Activated naive CD4-positive, alpha-beta T cell treated with anti-CD3 and anti-CD28 coated beads for 36 hours (primary cell): ENCODE measurements at places on chromosomes 1 and 21.

GRCh38 chr1:84434081-84434769 is 35.9 kb downstream of the DNASE2B start:
- no peak for DNase-seq

- DNase-seq = no peak
These were observed 52.1 kb downstream of the C4BPA start for GRCh38 chr1:207156095-207156494.

GRCh38 chr1:56755911-56756310 is 63.3 kb downstream of the FYB2 start:
- DNase-seq = no peak

DNA sequence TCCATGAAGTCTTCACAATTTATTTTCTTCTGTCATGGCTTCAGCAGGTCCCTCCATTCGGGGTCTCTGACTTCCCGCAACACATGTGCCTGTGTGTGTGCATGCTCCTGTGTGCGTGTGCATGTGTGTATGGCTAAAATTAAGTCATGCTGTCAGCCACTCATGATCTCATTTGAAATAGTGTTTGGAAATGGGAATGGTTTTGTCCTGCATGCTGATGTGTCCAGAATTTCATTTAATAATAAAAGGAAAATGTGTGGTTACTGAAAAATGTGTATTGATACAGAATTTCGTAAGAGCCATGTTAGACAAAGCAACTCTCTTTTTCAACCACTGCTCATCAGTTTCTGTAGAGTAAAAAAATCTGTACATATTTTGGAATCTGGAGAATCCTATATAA is 123.8 kb upstream of the PRDX6 start:
- DNase-seq = no peak

GRCh38 chr1:208544053-208544452 is 299.9 kb upstream of the PLXNA2 start:
- DNase-seq = no peak

DNA sequence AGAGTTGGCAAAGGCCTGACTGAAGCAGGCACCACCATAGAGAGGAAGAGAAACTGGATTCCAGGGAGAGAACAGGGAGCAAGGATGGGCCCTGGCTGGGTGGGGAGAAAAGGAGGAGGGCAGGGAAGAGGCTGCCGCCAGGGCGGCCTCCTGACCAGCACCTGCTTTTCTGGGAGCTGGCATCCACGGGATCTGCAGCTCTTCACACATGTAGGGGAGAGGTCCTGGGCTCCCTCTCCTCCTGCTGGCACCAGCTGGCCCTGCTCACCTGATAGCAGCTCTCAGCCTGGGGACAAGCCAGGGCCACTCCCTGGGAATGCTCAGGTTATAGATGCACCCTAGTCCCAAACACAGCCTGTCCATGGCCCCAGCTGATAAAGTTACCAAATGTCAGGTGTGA is 39.9 kb downstream of the TEX35 start:
- DNase-seq = no peak

GRCh38 chr1:230858918-230859729 is 9.2 kb downstream of the C1orf198 start:
- DNase-seq = no peak

- no peak for DNase-seq
These were observed 32.5 kb downstream of the PLEKHO1 start for GRCh38 chr1:150182247-150182646.

DNA sequence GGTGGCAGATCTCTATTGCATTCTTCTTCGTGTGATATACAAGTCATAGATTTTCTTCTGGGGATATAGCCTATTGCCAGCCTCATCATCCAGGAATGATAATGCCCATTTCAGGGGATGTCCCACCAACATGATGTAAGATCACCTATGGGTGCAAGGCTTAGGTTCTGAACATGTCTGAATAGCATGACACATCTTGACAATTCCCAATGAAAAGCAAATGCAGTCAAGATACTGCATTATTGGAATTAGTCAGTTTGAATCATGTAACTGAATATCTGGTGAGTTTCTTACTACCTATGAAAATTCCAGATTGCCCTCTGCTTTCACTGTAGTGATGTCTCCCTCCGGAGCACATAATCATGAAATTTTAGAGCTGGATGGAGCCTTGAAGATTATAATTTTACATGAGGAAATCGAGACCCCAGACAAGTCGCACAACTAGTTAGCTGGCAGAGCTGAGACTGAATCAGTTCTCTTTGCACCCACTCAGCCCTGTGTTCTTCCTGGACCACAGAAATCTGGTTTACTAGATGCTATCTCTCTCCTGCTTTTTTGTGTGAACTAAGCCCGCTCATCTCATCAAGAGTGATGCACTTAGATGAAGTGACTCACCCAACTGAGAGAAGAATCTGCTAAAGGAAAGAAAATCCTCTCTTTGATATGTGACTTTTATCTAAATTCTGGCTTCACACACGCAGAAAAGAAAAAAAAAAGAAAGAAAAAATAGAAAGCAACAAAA is 65.0 kb downstream of the WDR64 start:
- DNase-seq = peak; percentile 35

DNA sequence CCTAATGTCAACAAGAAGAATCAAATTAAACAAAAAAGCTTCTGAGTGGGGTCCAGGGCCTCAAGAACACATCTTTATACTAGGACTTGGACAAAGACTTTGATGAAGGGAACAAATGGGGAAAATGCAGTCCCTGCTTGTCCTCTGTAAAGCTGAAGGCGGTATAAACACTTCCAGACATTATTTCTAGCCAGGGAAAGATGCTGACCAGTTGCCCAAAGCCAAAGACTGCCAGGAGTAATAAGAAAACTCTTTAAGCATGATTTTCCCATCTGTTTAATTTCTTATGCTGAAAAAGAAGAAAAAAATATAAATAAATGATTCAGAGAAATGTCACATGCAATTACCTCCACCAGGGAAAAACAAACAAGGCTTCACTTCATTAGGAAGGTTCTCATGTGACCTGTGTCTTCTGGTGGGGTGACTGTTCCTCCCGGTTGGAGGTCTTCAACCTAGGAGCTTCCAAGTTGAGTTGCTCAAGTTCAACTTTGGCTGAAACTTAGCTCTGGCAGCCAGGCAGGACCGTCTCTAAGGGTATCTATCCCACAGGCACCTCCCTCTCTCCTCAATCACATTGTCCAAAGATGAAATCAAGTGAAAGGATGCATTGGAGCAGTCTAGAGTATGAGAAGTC is 65.2 kb upstream of the KCNE2 start:
- DNase-seq = no peak

GRCh38 chr1:31208361-31208945 is 31.2 kb downstream of the NKAIN1 start:
- no peak for DNase-seq

DNA sequence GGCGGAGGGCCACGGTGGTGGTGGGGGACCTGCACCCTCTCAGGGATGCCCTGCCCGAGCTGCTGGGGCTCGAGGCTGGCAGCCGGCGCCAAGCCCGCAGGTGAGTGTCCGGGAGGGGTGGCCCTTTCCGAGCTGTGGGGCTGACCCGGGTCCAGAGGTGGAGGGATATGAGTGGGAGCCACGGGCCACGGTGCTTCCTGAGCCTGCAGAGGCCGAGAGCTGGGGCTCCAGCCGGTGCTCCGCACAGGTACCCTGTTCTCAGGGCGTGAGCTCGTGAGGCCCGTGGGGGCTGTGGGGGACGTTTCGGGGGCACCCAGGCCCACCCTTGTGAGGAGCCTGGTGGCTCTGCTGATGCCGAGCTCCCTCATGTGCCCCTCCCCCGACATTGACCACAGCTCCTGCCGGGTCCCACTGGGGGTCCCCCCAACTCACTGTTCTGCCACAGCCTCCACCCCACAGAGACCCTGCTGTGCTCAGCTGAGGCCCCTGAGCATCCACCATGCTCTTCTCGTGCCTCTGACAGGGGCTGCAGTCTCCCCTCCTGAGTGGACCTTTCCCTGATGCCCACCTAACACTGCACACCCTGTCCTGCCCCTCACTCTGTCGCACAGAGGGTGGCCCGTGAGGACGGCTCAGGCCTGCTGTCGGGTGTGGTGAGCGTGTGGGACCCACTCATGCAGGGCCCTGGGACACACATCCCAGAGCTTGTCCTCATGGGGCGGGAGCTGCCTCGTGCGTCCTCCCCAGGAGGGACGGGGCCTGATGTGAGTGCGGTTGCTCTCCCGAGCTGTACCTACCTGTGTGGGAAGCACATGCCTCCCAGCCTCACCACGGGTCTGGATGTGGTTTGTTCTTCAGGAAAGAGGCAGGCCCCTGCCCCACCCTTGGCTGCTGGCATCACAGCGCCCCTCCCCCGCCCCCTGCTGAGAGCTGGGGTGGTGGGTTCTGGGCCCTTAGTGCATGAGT is 27.5 kb downstream of the SLX9 start:
- DNase-seq = no peak

GRCh38 chr1:87108228-87108627 is 193.8 kb downstream of the HS2ST1 start:
- DNase-seq = no peak

DNA sequence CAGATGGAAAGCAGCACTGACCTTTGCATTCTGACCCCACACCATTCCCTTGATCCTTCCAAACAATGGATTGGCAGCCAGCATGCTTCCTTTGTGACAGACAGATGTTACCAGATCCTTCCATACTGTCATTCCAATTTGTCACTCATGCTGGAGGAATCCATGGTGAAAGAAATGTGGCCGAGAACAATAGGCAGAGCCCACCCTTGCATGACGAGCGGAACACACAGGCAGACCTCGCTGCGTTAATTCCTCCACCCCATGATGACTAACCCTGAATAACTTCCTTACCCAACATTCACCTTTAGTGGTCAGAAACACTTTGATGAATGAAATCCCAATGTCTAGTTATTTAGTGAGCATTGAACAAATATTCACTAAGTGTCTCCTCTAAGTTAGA is 45.1 kb downstream of the PDPN start:
- DNase-seq = no peak

DNA sequence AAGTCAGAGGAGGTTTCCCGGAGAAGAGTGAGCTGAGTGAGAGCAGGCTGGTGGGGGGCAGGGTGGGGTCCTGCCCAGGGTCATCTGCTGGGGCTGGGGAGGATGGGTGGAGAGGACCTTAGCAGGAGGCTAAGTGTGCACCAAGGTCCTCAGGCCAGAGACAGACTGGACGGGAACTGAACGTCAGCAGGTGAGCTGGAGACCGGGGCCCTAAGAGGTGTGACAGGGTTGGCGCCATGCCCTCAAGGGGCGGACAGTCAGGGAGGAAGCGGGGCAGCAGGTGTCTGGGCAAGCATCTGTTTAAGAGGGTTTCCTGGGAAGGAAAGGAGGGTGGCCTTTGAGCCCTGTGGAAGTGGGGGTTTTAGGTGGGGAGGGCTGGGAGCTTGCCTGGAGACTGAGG is 13.6 kb upstream of the PTPN7 start:
- no peak for DNase-seq

GRCh38 chr1:53752281-53752680 is 13.3 kb upstream of the GLIS1 start:
- DNase-seq = no peak

DNA sequence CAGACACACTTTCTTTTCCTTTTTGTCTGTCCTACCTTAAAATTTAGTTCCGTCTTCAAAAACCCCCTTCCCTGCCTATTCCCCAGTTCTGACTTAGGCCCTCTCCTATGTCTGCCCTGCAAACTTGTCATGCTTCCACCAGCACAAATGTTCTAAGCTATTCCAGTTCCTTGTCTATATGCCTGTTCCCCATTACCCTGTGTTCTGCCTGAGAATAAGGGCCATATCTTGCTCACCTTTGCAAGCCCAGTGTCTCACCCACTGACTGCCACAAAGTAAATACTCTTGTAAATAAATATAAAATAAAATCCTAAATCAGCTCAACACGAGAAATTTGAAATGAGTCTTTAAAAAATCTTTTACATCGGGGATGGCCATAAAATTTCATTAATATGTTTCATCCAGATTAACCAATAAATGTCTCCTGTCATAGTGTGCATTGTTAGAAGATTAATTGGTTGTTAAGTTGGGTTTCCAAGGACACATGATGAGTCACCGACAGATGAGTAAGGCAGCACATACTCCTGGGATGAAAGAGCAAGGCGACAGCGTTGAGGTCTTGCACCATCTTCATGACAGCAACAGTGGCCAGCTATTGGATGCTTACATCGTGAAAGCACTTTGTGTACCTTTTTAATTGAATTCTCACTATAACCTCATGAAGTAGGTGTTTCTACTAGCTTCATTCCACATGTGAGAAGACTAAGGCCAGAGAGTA is 92.6 kb upstream of the NGF start:
- DNase-seq = no peak

DNA sequence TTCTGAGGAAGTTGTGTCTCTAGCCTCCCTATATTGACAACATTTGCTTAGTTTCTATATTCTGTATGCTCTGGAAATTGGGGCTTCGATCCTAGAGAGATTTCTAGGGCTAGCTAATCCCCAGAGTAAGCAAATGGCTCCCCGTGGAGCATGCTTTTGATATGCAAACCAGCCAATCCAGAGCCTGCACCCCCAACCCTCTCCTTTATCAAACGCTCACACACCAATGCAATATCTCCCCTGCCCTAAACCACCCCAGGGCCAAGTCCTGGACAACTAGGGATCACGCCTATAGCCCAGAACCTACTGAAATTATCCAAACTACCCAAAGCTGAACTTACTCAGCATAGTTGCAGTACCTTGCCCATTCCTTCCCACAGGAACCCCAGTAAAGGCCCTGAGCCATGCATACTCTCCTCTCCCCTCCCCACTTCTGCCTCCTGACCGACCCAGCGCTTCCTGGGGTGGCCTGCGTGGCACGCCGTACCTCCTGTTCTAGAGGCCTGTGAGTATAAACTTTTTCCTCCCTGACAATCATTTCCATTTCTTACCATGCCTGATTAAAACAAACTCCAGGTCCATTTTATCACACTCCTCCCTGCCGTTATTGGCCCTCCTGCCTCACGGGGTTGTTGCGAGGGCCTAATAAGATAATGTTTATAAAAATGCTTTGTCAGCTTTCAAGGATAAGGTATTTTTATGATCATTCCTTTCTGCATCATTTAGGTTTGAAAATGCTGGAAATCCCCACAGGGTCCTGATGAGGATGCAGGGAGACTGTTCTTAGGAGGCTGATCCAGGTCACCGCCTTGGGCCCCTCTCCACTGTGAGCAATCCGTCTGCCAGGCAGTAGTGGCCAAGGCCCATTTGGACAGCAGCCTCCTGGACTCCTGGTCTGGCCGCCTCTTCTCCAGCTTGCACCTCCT is 102.7 kb downstream of the TENT5C start:
- DNase-seq = no peak

GRCh38 chr1:168561989-168562388 is 14.4 kb upstream of the XCL1 start:
- DNase-seq = no peak

- DNase-seq = no peak
These were observed 44.4 kb upstream of the HAO2 start for GRCh38 chr1:119324198-119324597.

- no peak for DNase-seq
These were observed 61.2 kb downstream of the EYA3 start for GRCh38 chr1:28027238-28027637.
